ENCODE measurements at places on chromosomes 4 and X.

GRCh38 chrX:131783555-131784308 lies 239.4 kb upstream of the STK26 start:
- no peak for DNase-seq

- DNase-seq, result no peak
These were observed 127.5 kb downstream of the FRAS1 start for GRCh38 chr4:78184584-78184983.

- no peak for DNase-seq
These were observed 120.7 kb downstream of the NKX6-1 start for GRCh38 chr4:84378356-84378755.

DNA sequence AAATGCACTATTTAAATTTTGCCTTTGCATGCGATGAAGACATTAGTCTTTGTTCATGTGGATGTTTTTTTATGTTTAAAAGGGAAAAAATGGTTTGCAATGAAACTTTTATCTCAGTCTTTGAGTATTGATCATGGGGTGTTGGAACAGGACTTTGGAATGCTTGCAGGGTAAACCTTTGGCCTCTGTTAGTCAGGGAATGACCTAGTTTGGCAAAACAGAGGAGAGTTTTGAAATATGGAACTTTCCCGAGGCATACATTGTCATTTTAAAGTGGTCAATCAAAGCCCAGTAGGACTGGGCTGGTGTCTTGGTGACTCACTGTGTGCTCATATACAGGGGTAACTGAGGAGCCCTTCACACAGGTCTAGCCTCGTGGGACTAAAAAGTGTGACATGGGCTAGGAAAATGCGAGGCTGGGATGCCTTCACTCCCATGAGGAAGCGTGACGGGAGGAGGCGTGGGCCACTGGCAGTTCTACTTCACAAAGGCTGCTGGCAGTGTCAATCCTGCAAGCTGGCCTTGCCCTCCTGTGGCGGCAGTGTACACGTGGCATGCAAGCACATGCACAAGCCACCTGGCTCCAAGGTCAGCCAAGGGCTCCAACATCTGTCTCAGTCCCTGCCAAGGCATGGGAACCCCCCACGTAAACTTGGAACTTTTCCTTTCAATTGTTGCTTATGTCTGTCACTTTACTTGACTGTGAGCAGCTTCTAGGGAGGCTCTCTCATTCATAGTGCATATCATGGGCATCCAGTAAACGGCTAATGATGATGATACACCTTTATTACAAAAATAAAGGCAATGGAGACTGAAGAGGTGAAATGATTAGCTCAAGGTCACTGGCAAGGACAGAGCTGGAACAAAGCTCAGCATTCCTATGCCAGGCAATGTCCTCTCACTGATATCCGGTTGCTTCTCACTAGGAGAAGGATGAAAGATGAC lies 5.2 kb upstream of the F11 start:
- DNase-seq, result no peak

DNA sequence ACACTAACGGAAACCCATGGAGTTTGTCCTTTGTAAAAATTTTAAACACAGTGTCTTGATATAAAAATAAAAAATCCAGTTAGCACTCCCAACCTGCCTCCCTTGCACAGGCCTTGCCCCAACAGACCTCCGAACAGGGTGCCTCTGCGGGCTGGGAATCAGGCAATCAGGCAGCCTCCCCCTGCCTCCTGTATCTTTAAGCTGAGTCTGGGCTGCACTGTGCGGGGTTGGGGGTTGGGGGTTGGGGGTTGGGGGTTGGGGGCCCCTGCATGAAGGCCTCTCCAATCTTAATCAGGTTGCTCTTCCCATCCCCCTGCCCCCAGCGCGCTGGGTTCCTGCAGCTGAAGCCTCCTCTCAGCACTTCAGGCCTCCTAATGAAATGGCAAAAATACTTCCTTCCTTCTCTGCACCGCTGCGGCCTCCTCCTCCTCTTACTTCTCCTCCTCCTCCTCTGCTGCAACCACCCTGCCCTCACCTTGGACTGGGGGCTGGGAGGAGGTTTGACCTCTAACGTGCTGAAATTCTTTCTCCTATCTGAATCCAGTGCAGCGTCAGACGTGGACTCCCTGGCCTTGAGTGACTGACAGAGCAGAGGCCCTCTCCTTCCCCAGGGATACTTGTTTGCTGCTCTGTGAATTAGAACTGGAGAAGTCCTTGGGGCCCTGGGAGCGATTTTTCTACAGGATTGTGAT lies 26.6 kb downstream of the NLGN3 start:
- DNase-seq, result no peak

DNA sequence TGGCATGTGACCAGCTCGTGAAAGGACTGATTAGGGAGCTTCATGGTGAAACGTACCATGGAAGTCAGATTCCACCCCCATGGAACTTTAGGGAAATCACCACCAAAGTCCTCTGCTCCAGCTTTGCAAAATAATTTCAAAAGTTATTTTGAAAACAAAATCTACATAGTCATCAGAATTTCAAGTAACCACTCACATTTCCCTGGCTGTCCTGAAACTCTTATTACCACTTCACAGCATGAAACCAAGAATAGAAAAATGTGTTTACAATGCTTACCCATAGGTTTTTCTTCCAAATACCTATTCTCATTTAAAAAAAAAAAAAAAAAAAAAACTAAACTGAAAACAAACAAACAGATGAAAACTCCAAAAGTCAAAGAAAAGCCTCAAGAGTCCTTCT lies 198.7 kb downstream of the PDGFRA start:
- no peak for DNase-seq

DNA sequence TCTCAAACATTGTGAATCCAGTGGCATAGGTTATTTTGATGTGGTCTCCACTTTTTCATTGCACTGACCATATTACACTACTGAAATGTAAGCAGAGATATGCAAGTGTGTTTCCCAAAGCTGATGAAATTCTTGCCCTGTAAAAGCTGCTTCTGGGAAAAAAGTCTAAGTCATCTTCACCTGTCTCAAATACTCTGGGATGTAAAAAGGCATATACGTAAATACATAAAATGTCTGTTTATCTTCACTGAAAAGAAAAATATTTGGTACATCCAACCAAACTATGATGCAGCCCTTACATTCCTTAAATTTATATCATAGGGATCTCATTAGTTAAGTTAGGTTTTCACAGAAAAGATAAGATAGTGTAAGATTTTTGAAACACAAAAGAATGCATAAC lies 7.9 kb downstream of the KDR start:
- DNase-seq, result no peak

DNA sequence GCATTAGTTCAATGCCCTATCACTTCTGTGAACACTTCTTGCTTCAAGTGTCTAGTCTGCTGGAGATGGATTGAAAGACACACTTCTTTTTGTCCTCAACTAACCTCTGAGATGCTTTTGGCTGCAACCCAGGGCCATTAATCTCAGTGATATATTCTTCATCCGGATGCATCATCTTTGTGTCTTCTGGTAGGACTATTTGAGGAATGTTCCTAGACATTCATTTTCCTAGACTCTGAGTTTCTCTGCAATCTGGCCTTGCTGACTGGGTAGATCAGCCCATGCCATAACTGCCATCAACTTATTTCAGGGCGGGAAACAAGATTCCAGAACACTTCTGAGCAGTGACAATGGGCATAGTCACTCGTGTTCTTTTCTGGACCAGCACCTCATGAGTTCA lies 329.4 kb downstream of the PDGFC start:
- DNase-seq, result no peak

DNA sequence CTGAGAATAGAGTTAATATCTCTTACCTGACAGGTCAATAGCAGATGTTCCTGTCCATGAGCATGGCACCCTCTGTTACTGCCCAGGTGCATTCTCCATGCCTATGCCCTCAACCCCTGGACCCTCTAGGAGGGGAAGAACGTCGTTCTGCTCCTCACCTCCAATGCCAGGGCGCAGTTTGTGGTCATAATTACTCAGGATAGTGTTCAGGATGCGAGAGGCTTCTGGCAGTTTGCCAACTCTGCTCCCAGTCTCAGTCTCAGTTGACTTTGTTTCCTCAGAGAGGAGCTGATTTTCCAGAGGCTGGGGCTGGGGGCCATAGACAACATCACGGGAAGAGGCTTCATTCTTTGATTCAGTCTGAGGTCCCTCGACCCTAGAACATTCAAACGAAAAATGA lies 4.4 kb downstream of the GABRE start:
- DNase-seq, result no peak

- DNase-seq, result no peak
These were observed 125.2 kb downstream of the STIM2 start for GRCh38 chr4:26985873-26986272.

DNA sequence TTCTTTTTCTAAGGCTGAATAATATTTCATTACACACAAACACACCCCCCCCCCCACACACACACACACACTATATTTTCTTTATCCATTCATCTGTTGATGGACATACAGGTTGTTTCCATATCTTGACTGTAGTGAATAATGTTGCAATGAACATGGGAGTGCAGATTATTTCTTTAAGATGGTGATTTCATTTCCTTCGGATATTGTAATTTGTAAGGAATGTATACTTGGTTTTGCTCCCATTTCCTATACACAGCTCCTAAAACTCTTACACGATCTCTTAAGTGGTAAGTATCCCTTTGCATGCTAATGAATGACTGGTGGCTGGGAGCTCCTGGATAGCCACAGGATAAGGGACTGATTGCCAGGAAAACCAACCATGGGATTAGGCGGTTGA lies 14.7 kb upstream of the RBMXL3 start:
- no peak for DNase-seq

- no peak for DNase-seq
These were observed 93.7 kb downstream of the MXRA5 start for GRCh38 chrX:3252744-3253143.

DNA sequence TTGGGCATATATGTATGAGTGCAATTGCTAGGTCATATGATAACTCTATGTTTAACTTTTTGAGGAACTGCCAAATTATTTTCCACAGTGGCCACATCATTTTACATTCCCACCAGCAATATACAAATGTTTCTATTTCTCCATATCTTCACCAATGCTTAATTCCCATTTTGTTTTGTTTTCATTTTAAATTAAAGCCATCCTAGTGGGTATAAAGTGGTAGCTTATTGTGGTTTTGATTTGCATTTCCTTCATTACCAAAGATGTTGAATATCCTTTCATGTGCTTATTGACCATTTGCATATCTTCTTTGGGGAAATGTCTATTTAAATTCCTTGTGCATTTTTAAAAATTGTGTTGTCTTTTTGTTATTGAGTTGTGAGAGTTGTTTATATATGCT lies 36.7 kb upstream of the SCOC start:
- DNase-seq, result no peak

DNA sequence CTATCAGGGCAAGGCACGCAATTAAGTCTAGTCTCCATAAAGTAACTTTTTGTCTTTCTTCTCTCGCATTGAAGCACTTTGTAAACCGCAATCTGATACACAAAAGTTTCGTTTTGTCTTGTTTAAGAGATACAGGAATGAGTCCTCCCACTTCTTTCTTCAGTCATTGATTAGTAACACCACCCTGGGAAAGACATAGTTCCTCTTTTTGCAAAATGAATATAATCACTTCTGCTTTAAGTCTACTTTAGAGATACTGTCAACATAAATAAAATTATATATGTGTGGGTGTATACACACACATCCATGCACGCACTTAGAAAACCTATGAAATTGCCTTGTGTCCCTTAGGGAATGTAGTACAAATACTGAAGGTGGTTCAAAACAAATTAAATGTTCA lies 11.7 kb downstream of the COQ2 start:
- DNase-seq, result no peak

- DNase-seq, result peak; percentile 31
These were observed 313.0 kb downstream of the DCTD start for GRCh38 chr4:182604161-182604622.

DNA sequence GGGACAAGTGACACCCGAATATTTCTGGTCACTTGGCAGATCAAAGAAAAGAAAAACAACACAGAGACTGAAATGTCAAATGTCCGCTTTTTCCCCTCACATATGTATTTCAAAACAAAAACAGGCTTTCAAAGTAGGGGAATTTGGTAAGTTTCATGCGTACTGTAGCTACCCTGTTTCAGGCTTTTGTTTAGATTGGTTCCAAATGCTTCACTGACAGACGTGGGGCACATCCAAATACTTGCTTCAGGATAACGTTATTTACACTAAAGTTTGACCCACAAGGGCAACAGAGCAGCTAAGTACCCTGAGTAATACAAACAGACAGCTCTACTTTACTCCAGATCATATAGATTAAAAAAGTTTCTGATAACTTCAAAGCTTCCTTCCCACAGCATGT lies 804.5 kb upstream of the POU3F4 start:
- DNase-seq, result no peak

DNA sequence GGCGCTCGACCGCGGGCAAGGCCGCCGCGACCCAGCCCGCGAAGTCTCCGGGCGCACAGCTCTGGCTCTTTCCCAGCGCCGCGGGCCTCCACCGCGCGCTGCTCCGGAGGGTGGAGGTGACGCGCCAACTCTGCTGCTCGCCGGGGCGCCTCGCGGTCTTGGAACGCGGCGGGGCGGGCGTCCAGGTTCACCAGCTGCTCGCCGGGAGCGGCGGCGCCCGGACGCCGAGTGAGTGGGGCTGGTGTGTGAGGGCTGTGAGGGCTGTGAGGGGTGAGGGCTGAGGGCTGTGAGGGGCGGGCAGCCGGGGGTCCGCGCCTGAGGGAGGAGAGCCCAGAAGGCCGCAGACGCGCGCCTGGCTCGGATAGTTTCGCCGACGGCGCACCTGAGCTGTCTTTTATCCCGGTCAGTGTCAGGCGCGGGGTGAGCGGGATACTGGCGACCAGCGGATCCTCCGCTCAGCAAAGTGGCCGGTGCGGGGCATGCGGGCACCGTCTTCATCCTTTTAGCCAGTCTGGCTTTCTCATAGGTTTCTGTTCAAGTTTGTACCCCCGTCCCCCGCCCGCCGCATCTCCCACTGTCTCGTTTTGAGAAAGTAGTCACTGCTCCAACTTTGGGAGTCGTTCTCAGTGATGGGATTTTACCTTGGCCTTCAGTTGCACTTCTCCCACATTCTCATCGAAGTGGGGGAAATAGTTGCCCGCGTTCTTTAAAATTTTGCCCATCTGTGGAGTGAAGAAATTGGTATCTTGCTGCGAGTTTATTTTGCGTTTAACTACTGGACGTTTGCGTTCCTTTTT lies 586 bp downstream of the HERC5 start:
- no peak for DNase-seq

DNA sequence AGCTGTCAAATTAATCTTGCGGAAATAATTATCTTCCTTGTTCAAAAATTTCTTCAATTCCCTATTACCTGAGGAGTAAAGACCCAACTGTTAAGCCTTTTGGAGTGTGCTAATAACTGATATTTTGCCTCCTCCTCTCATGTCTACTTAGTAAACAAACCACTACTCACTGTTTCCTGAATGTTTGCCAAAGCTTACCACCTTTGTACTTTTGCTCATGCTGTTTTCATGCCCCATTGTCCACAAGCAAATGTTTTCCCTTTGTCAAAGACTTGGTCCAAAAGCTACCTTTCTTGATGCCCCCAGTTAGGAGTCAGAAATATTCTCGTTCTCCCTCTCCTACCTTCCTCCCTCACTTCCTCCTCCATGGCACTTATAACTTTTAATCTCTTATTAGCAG lies 226.1 kb downstream of the ENOX2 start:
- peak; percentile 52 for DNase-seq

GRCh38 chrX:125198546-125198945 lies 121.1 kb upstream of the TEX13C start:
- no peak for DNase-seq

GRCh38 chrX:133852837-133853356 lies 132.5 kb downstream of the GPC3 start:
- DNase-seq, result no peak
